ENCODE measurements at places on chromosomes 3 and 15.

- DNase-seq: no peak
Measured at GRCh38 chr3:185726254-185726967, 98.4 kb downstream of the IGF2BP2 start.

DNA sequence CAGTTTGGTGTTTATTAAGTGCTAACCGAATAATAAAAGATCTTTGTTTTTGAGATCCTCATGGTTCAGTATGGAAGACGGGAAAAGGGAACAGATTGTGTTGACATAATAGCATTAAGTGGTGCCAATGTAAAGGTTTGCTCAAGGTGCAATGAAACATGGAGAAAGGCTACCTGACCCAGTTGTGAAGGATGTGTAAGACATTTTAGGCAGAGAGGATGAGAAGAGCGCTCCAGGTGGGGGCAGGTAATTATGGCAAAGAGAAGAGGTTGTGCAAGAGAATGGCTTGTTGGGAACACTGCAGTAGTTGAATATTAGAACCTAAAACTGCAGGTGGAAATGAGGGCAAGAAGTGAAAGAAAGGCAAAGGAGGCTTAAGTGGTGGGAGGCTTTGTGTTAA is 140.8 kb downstream of the DIPK2A start:
- DNase-seq: no peak

- no peak for DNase-seq
Measured at GRCh38 chr15:79858469-79858868, 38.3 kb downstream of the MTHFS start.

DNA sequence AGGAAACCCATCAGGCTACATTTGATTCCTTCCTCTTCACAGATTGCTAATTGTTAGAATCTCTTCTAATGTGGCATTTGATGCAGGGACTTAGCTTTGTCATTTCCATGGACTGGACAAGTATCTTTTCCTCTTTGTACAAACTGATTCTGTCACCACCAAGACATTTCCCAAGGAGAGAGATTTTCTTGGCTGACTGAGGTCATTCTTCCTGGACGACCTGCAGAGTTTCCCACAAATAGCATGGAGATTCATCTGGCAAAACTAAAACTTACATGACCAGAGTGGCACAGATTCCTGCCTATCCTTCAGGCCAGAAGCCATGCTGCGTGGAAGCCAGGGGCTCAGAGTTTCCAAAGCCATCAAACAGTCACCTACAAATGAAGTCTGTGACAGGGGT is 269.2 kb upstream of the LRTM1 start:
- no peak for DNase-seq

DNA sequence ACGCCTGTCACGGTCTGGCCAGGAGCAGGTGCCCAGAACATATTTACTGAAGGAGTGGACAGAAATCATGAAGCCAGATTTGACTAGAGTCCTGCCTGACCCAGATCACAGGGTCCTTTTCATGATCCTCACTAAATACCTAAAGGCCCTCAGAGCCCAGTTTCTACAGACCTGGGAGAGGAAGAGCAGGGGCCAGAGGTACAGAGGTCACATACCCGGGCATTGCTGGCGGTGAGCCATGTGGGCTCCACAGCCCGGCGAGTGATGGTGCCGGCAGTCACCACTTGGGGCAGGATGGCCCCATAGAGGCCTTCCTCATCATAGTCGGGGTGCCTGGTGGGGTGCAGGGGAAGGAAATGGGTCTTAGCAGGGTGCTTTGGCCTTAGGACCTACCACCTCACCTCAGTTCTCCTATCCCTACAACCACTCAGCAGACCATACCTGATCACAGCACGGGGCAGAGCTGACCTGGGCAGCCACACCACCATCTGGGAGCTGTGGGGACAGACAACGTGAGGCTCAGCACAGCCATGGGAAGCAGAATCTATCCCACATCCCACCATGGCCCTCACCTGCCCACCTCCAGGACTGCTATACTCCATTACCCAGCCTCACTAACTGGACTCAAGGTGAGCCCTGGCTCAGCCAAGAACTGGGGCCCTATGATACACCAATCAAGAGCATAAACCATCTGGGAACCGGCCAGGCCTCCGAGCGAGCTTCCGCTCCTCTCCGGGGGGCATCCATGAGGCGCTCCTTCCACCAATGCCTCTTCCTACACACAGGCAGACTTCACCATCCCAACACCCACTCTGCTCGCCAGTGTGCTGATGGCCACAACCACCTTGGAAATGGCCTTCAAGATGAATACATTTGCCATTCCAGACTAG is 12.9 kb downstream of the POLG start:
- DNase-seq: no peak

DNA sequence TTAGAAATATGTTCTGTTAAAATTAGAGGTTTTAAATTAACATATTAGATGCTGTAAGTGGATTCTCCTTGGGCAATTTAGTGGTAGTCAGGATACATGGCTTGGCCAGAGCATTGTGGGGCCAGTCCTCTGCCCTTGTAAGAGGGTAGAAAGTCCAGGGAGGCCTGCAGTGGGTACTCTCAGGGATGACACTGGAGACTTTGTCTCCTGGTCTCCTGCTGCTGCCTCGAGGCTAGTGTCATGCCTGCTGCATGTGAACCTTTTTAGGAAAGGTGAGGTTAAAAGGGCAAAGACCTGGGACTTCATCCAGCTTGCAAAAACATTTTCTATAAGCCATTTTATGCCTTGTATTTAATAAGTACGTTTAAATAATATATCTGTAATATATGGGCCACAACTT is 96.8 kb upstream of the PROK2 start:
- DNase-seq: no peak

DNA sequence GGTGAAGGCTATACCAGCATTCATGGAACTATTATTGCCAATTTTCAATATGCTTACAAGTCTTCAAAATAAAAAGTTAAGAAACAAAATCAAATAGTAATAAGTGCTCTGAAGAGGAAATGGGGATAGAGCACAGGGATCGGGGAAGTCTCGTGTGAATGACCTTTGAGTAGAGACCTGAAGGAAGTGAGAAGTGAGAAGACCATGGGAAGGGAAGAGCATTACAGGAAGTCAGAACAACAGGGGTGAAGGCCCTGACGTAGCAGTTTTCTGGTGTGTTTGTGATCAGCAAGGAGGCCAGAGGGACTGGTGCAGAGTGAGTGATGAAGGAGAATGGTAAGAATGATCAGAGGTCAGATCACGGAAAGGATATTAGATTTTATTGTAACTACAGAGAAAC is 48.1 kb downstream of the STAC start:
- no peak for DNase-seq
